ENCODE measurements at places on chromosomes 5 and 9. TPM values are rescaled to one million over a fixed set of nuclear protein-coding genes. Genes with fewer than 3 reads are reported as not detected.

Gene NR6A1
- 2.9 TPM for total RNA-seq

Gene CCDC187
- not detected for total RNA-seq

Gene KCNMB1
- not detected for total RNA-seq

DNA sequence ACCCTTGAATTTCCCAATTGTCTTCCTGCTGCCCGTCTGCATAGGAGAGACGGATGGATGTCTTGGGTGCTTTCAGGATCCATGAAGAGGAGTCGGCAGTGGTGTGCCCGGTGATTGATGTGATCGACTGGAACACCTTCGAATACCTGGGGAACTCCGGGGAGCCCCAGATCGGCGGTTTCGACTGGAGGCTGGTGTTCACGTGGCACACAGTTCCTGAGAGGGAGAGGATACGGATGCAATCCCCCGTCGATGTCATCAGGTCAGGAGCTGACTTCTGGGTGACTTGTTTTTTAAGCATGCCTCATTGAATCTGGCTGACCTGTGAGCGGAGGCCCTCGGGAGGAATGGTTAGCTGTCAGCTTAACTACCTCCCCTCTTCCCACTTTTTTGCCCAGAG is 24.2 kb downstream of the GALNT12 start:
- H3K27me3 ChIP-seq: no peaks in the 10 kb centered on the region
- H3K4me1 ChIP-seq: no peaks in the 10 kb centered on the region
- H3K36me3 ChIP-seq: peaks cover 2% of the 10 kb centered on the region
- H3K27ac ChIP-seq: no peak overlapping the region
- no peak for DNase-seq
- no peak overlapping the region for H3K4me3 ChIP-seq

- H3K27me3 ChIP-seq: no peaks in the 10 kb centered on the region
- no peak for DNase-seq
These were observed 72.0 kb downstream of the GPR21 start for GRCh38 chr9:123105490-123105889.

DNA sequence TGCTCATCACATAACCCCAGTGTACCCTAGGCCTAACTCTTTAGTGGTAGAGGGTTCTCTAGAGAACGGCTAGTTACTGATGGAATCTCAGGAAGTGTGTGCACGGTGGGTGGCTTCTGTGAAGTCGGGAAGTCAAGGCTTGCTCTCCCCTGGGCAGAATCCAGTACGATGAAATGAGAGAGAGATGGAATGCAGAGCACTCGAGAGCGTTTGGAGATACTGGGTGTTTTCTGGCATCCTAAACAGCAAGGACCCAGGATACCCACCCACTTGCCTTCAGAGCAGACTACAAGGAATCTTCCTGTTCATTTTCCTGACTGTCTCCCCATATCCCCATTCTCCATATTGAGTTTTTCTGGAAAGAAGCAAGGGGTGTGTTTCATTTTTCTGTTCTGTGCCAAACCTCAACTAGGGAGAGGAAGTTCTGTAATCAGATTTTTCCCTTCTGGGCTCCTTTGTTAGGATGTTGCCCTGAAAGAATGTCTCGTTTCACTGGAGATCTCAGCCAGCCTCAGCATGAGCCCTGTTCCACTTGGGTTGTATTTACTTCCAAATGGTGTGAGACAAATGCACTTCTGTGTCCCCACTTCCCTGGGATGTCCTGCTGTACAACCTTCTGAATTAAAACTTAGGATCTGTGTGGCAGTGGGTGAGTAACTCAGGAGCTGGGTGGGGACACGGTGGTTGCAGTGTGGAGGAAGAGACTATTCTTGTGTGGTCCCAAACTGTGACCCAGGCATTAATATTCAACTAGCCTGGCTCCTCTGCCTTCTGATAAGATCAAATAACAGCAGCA is 108.9 kb upstream of the SPRY4 start:
- no peaks in the 10 kb centered on the region for H3K36me3 ChIP-seq
- no peak for DNase-seq
- H3K27ac ChIP-seq: no peak overlapping the region

- H3K4me3 ChIP-seq: no peak overlapping the region
- DNase-seq: no peak
- no peaks in the 10 kb centered on the region for H3K27me3 ChIP-seq
- H3K36me3 ChIP-seq: no peaks in the 10 kb centered on the region
- H3K27ac ChIP-seq: no peak overlapping the region
These were observed 146.8 kb downstream of the MUSK start for GRCh38 chr9:110815361-110815760.

- no peak overlapping the region for H3K4me3 ChIP-seq
- peaks cover 14% of the 10 kb centered on the region for H3K27me3 ChIP-seq
- H3K36me3 ChIP-seq: no peaks in the 10 kb centered on the region
- peaks cover 44% of the 10 kb centered on the region for H3K4me1 ChIP-seq
These were observed 13.7 kb downstream of the MRPL36 start for GRCh38 chr5:1785984-1786383.

GRCh38 chr5:181156758-181157157 is 9.4 kb downstream of the OR2V2 start:
- no peak overlapping the region for H3K27ac ChIP-seq
- H3K27me3 ChIP-seq: peaks cover 11% of the 10 kb centered on the region
- H3K4me3 ChIP-seq: no peak overlapping the region
- peak; percentile 33 for DNase-seq
- peaks cover 2% of the 10 kb centered on the region for H3K36me3 ChIP-seq

GRCh38 chr5:56751572-56752313 is 63.6 kb upstream of the MAP3K1 start:
- no peak overlapping the region for H3K4me3 ChIP-seq
- H3K27me3 ChIP-seq: no peaks in the 10 kb centered on the region
- peaks cover 2% of the 10 kb centered on the region for H3K36me3 ChIP-seq

DNA sequence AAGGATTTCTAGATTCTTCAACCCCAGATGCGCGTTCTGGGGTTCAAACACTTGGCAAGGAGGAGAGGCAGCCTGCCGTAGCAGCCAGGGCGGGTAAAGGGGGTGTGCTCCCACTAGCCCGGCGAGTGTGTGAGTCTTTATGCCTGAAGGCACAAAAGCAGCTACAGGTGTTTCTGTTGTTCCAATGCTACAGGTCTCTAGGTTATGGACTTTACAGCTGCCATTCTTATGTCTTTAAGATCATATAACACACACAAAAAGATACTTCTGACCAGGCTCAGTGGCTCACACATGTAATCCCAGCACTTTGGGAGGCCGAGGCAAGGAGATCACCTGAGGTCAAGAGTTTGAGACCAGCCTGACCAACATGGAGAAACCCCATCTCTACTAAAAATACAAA is 133.6 kb upstream of the RETREG1 start:
- H3K4me1 ChIP-seq: no peaks in the 10 kb centered on the region
- no peak for DNase-seq

DNA sequence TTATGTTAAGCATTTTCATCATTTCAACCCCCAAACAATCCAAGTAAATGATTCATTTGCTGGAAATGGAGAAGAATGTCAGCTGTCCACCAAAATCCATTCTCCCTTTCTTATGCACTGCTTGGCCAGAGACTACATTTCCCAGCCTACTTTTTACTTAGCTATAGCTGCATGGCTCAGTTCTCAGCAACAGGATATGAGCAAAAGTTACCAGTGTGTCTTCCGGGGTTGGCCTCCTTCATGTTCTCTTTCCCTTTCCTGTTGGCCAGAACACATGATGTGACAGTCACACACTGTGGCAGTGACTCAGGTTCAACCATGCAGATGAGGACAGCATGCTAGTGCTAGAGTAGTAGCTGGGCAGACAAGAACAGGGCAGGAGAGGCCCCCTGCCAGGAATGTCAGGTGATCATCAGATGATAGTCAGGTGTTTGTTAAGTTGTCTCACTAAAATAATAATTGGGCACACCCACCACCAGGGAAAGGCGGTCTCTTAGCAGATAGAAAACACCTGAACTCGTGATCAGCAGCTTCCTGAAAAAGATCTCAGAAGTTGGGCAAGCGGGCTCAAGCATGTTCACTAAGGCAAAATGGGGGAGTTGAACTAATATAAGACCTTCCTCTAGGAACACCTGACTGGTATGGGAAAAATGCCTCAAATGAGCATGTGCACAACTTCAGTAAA is 12.2 kb downstream of the GPR150 start:
- H3K4me1 ChIP-seq: peaks cover 18% of the 10 kb centered on the region
- peak overlapping the region; percentile 40 for H3K4me3 ChIP-seq
- H3K27me3 ChIP-seq: no peaks in the 10 kb centered on the region
- DNase-seq: peak; percentile 77

GRCh38 chr5:132090107-132090506 is 16.5 kb downstream of the CSF2 start:
- H3K27ac ChIP-seq: no peak overlapping the region
- peaks cover 63% of the 10 kb centered on the region for H3K4me1 ChIP-seq
- DNase-seq: no peak
- no peaks in the 10 kb centered on the region for H3K36me3 ChIP-seq

Measured in activated T-cell treated with anti-CD3 and anti-CD28 coated beads, Interleukin-2, amount 50 U/mL, for 72 hours (primary cell).